ENCODE measurements at places on chromosomes 4 and X.
A peak's percentile ranks its signal among the peaks of the same experiment; 100 is the strongest.

GRCh38 chrX:114905251-114905650 lies 112.2 kb downstream of the IL13RA2 start:
- no peak overlapping the region for H3K27ac ChIP-seq
- H3K4me3 ChIP-seq, result no peak overlapping the region
- H3K27me3 ChIP-seq, result no peaks in the 10 kb centered on the region

DNA sequence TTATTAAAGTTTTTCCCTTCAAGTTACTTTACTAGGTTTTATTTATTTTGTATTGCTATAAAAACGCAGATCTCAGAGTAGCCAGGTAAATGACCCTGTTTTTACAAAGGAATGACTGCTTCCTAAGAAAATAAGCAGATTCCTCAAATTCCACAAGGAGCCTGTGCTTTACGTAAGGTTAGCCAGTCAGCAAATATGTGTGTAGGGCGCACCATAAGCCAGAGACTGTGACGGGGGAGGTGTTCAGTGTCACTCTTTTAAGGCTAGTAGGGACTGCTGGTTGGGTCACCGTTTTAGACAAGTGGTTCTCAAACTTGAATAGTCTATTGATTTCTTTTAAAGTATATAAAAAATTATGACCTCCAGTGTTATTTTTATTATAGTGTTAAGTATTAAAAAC lies 119.9 kb downstream of the ANK2 start:
- no peak overlapping the region for H3K27ac ChIP-seq
- H3K36me3 ChIP-seq, result no peaks in the 10 kb centered on the region
- H3K27me3 ChIP-seq, result no peaks in the 10 kb centered on the region
- H3K4me3 ChIP-seq, result no peak overlapping the region
- H3K4me1 ChIP-seq, result no peaks in the 10 kb centered on the region
- DNase-seq, result peak; percentile 23

DNA sequence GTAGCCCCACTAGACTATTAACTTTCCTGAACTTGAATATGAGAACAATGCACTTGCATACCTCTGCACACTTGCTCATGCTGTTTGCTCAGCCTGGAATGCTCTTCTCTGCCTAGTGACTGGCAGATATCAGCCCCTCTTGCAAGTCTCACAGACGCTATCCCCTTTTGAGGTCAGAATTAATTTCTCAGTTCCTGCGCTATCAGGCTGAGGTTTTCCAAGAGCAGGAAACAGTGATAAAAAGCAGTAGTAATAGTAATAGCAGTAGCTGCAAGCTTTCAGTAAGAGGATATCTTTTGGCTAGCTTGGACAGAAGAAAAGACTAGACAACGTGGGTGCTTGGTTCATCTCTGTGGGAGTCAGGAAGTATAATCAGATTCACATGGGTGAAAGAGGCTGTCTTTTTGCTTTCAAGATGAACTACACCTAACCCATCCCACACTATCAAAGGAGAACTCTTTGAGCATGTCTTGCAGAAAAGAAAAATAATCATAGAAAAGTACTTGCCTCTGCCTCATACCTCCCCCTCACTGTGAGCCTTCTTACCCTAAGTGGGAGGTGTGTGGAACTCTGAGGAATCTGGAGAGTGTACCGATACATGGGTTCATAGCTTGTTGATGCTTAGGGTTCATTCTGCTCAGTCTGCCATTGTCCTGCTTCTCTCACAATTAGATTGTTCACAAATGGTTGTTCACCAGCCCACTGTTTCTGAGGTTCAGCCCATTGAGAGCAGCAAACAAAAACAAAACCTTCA lies 11.3 kb upstream of the DRP2 start:
- no peak overlapping the region for H3K4me3 ChIP-seq
- H3K4me1 ChIP-seq, result no peaks in the 10 kb centered on the region
- no peaks in the 10 kb centered on the region for H3K27me3 ChIP-seq
- H3K36me3 ChIP-seq, result no peaks in the 10 kb centered on the region
- no peak overlapping the region for H3K27ac ChIP-seq

DNA sequence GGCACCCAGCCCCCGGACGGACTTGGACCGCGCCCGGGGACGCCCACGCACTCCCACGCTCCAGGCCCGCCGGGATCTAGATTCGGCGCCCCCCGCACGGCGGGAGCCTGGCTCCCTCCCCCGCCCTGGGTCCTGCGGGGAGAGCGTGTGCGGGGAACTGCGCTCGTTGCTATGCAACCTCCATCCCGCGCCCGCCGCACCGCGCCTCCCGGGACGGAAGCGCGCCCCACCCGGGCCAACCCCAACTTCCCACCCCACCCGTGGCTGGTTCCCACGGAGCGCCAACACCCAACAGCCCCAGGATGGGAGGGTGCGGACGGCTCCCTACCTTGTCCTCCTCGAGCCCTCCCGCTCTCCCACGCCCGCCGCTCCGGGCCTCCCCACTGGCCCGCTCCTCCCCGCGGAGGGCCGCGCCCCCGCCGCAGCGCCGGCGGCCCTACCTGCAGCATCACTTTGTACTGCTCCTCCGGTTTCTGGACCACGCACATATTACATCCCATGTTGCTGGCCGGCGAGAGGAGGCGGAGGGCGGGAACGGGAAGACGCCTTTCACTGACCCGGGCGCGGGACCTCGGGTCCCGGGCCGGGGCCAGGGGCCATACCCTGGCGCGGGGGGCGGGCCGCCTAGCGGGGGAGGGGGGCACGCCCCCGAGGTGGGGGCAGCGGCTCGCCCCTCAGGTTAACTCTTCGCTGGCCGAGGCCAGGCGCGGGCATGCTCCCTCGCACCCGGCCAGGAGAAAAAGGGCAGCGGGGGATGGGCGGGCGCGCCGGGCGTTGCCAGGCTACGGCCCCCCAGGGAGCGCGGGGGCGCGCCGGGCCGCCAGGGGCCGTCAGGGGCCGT lies at the start of gene PDZD4:
Gene PDZD4, minus strand, starts transcription at position 746 of the 841 bp plus-strand sequence. Its CDS starts 246 bp downstream, at position 500.
- no peak within 1 kb of the TSS for H3K27ac ChIP-seq
- no peak within 1 kb of the TSS for H3K4me3 ChIP-seq
- peaks cover 36% of the 10 kb centered on the region for H3K27me3 ChIP-seq
- no peaks in the 10 kb centered on the region for H3K36me3 ChIP-seq
- DNase-seq, result no peak

- no peaks in the 10 kb centered on the region for H3K4me1 ChIP-seq
- no peak within 1 kb of the TSS for H3K4me3 ChIP-seq
- H3K27me3 ChIP-seq, result no peaks in the 10 kb centered on the region
- H3K27ac ChIP-seq, result no peak within 1 kb of the TSS
- H3K36me3 ChIP-seq, result no peaks in the 10 kb centered on the region
Observed at GRCh38 chrX:1336331-1336943, at the start of gene IL3RA. Gene IL3RA, plus strand, starts transcription at chrX:1336785. Its CDS starts 4,981 bp downstream, at chrX:1341766.

- no peak overlapping the region for H3K4me3 ChIP-seq
- no peak for DNase-seq
- no peaks in the 10 kb centered on the region for H3K4me1 ChIP-seq
- no peak overlapping the region for H3K27ac ChIP-seq
Observed at GRCh38 chrX:25084446-25084845, 68.7 kb upstream of the ARX start.

- H3K36me3 ChIP-seq, result no peaks in the 10 kb centered on the region
- no peaks in the 10 kb centered on the region for H3K27me3 ChIP-seq
- peak; percentile 72 for DNase-seq
- H3K4me1 ChIP-seq, result no peaks in the 10 kb centered on the region
- peak overlapping the region; percentile 56 for H3K27ac ChIP-seq
Observed at GRCh38 chrX:23752740-23753415, 9.8 kb upstream of the ACOT9 start.

DNA sequence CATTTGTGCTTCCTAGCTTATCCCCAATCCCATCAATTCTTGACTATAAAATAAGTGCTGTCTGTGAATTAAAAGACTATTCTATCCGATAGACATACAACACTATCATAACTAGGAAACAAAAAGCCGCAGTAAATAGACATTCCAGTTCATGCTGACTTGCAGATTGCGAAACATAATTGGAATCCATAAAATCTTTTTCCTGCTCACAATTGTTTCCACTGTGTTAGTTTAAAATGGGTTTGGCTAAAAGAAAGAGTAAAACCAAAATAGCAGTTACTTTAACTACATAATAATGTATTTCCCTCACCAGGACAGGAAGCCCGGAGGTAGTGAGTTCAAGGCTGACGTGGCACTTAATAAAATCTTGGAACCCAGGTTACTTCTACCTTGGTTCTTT lies 17.2 kb downstream of the SMIM31 start:
- H3K27me3 ChIP-seq, result no peaks in the 10 kb centered on the region
- no peak overlapping the region for H3K4me3 ChIP-seq
- DNase-seq, result no peak

DNA sequence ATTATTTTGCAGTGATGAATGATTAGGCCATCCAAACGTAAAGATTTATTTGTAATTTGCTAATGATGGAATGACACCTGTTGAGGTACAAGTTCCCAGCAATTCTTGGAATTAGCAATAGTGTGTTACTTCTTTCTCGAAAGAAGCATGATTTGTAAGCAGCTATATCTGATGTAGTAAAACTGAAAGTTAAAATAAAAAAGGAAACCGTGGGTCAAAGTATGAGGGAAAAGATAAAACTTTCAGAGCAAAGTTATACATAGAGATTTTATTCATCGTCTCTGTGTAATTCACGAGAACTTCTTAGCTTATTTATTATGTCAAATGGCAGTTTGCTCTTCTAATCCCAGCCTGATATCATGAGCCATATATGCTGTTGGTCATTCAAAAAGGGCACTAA lies 59.0 kb downstream of the NFKB1 start:
- DNase-seq, result no peak
- no peaks in the 10 kb centered on the region for H3K27me3 ChIP-seq
- peaks cover 3% of the 10 kb centered on the region for H3K4me1 ChIP-seq
- H3K4me3 ChIP-seq, result peak overlapping the region; percentile 5

DNA sequence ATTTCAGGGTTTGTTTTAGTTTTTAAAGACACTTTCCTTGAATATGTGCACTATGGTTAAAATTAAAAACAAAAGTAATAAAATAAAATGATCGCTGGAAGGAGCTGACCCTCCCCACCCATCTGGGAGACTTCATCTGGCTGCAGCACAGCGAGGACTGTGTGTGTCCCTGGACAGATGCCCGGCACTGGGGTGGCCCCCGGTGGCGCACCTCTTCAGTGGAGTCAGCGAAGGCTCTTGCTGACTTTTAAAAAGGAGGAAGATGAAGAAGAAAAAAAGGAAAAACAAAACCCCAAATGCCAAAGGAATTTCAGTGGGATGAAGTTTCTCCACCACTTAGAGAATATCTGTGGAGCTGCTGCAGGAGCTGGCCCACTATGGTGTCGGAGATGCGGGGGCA lies 5.4 kb upstream of the ADGRG4 start:
- no peak for DNase-seq
- H3K4me1 ChIP-seq, result no peaks in the 10 kb centered on the region
- H3K27ac ChIP-seq, result no peak overlapping the region

DNA sequence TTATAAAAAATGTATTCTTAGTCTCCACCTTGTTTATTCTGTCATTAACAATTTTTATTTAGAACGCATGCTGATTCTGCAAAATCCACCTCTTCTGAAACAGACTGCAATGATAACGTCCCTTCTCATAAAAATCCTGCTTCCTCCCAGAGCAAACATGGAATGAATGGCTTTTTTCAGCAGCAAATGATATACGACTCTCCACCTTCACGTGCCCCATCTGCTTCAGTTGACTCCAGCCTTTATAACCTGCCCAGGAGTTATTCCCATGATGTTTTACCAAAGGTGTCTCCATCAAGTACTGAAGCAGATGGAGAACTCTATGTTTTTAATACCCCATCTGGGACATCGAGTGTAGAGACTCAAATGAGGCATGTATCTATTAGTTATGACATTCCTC lies 75.6 kb upstream of the SMARCA5 start:
- H3K36me3 ChIP-seq, result peaks cover 5% of the 10 kb centered on the region
- H3K4me1 ChIP-seq, result no peaks in the 10 kb centered on the region
- H3K4me3 ChIP-seq, result no peak overlapping the region
- no peak overlapping the region for H3K27ac ChIP-seq
- DNase-seq, result no peak

GRCh38 chr4:186647821-186648220 lies 75.8 kb downstream of the FAT1 start:
- H3K27me3 ChIP-seq, result no peaks in the 10 kb centered on the region
- no peak overlapping the region for H3K4me3 ChIP-seq
- peaks cover 14% of the 10 kb centered on the region for H3K4me1 ChIP-seq
- H3K27ac ChIP-seq, result no peak overlapping the region

GRCh38 chr4:106704253-106704870 lies 331.8 kb downstream of the DKK2 start:
- no peak for DNase-seq
- H3K4me3 ChIP-seq, result no peak overlapping the region
- no peak overlapping the region for H3K27ac ChIP-seq

- H3K27ac ChIP-seq, result peak overlapping the region; percentile 82
- H3K27me3 ChIP-seq, result no peaks in the 10 kb centered on the region
- peaks cover 5% of the 10 kb centered on the region for H3K36me3 ChIP-seq
- H3K4me1 ChIP-seq, result peaks cover 5% of the 10 kb centered on the region
Observed at GRCh38 chr4:1345903-1346780, 866 bp upstream of the UVSSA start.

DNA sequence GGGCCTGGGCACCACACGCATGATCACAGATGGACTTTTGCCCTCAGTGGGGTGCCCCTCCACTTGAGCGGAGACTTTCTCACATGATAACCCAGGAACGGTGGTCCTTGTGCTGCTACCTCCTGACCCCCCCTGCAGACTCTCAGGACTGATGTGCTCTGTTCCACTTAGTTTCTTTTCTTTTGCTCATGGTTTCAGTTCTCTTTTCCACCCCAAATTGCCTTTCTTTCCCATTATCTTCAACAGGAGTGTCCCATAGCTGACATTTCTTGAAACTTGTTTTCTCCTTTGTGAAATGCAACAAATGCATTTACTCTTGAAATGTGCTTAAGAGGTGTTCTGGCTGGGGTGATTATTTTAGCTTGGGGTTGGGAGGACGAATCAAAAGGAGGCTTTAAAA lies 9.0 kb downstream of the MPC1L start:
- DNase-seq, result no peak
- H3K36me3 ChIP-seq, result peaks cover 2% of the 10 kb centered on the region
- no peaks in the 10 kb centered on the region for H3K4me1 ChIP-seq
- no peaks in the 10 kb centered on the region for H3K27me3 ChIP-seq
- H3K4me3 ChIP-seq, result no peak overlapping the region
- no peak overlapping the region for H3K27ac ChIP-seq

- no peaks in the 10 kb centered on the region for H3K4me1 ChIP-seq
- peaks cover 1% of the 10 kb centered on the region for H3K36me3 ChIP-seq
- H3K27me3 ChIP-seq, result no peaks in the 10 kb centered on the region
- H3K27ac ChIP-seq, result peak overlapping the region; percentile 84
- DNase-seq, result peak; percentile 2
Observed at GRCh38 chrX:119238557-119238956, 2.5 kb downstream of the PGRMC1 start.

Measured in fibroblast of lung (primary cell).